Cerebellar nuclear complex (tissue), 1 donor: ENCODE measurements at places on chromosomes 2 and 18.

- DNase-seq, result no peak
Measured at GRCh38 chr18:7066965-7067555, 50.5 kb downstream of the LAMA1 start.

DNA sequence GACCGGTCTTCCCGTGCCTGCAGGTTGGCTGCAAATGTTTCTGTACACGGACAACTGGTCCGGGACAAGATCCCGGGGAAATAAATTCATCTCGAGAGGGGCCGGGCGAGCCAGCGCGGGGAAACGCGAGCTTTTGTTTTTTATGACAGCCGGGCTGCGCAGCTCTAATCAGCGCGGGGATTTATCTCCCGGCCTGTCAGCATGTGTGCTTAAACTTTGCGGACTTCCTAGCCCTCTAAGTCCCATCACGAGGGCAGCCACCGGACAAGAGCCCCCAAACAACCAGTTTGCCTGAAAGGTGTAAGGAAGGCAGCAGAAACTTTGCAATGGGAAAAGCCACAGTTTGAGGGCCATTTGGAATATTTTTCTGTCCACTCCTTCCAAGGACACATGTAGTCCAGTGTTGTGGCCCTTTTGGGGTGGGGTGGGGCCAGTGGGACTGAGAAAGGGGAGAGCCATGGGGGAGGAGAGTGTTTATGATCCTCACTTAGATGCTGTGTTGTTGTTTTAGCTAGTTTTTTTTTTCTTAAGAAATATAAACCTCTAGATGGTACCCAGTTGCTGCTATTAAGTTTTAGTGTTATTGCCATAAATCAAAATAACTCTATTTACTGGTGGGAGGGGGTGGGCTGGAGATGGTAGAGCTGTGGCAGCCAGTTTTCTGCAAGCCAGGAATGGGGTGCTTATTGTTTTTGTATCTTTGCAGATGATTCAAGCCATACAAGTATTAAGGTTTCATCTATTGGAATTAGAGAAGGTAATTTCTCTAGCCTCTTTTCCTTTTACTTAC is 6.0 kb downstream of the MEIS1 start:
- no peak for DNase-seq

DNA sequence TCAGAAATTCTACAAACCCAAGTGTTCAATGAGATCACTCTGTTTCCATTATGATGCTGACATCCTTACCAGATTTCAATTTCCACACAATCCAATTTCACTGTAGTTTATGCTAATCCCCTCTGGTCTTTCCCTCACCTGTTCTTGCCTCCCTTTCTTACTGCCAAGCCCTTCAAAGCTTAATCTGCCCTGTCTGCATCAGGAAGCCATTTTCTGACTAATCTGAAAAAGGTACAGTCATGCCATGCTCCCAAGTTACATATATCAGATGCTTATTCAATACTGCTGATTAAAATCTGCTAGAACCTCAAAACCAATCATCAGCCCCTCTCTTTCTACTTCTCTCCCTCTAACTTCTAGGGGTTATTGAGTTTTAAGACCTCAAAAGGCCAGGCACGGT is 8.9 kb downstream of the KRTCAP3 start:
- no peak for DNase-seq

- no peak for DNase-seq
Measured at GRCh38 chr2:42854207-42854818, 61.9 kb upstream of the HAAO start.

DNA sequence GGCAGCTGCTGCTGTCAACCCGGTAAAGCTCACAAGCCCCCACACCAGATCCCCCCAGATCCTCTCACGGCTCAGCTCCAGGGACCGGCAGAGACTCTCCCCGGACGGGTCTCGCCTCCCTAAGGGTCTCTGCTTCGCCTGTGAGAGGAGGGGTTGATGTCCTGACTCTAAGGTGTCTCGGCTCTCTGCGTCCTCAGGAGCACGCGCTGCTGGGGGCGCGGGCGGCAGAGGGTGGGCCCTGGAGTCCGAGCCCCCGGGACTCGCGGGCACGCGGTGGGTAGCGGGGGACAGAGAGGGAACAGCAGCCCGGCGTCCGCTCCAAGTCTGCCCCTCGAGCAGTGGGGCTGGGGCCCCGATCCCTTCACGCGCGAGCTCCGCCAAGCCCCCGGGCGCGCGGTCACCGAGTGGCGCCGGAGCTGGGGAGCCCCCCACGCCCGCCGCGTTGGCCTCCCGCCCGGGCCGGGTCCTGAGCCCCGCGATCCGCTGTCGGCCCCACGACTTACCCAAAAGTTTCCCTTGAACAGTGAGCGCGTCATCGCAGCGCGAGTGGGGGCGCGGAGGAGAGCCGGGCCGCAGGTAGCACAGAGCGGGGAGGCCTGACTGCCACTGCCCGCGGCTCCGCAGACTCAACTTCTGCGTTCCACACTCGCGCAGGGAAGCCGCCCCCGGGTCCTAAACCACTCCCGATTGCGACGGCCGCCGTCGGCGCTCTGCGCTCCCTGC is at the start of gene PSTPIP2:
TSS of gene PSTPIP2 (minus strand) at position 608 of the 723 bp plus-strand sequence. CDS start at position 536, 72 bp downstream.
- DNase-seq, result no peak

DNA sequence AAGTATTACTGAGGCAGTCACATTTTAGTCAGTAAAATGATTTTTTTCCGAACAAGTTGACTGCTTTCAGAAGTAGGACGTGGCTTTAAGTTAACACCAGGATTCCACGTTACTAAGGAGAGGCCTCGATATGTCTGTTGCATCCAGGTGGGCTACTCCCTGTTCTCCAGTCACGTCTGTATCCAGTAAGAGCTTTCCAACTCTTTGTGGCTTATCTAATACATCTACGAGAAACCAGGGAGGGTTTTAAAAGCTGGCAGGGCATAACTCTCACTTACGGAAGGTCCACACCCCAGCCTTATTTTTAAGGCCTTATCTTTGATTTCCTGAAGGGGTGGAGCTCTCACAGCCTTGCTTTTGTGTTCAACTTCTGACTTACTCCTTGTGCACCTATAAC is 99.2 kb downstream of the SLC8A1 start:
- no peak for DNase-seq

GRCh38 chr2:125822746-125823145 is 833.2 kb upstream of the GYPC start:
- no peak for DNase-seq
